D341Med (cell line): ENCODE measurements at places on chromosomes 7 and 10.

DNA sequence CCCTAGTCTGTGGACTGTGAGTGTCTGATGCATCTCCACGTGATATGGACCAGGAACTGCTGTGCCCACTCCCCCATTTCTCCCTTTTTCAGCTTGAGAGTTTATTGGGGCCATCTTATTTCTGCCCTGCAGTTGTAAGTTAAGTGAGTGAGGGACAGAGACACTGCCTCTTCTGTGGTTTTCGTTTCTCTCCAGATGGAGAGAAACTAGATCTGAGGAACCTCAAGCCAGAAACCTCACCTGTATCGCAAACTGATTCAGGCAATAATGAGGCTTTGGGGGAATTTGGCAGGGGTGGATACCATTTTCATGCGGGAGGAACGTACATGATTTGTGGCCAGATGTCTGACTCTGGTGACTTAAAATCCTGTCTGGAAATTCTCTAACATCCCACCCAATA is 641.7 kb downstream of the TNS3 start:
- DNase-seq, result no peak

DNA sequence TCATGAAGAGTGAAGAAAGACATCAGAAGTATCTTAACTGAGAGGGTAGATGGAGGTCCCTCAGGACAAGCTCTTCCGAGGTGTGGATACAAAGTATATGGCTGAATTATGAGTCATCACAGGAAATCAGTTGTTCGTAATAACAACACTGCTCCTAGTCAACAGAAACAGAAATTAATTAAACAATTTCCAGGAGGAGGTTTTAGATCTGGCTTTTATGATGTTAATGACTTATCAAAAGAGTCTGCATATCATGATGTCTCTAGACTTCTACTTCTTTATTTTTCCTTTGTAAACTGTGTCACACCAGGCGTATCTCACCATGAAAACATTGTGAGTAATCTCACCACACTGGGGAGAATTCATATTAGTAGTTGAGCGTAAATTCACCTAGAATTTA is 31.2 kb downstream of the OSBPL3 start:
- no peak for DNase-seq

DNA sequence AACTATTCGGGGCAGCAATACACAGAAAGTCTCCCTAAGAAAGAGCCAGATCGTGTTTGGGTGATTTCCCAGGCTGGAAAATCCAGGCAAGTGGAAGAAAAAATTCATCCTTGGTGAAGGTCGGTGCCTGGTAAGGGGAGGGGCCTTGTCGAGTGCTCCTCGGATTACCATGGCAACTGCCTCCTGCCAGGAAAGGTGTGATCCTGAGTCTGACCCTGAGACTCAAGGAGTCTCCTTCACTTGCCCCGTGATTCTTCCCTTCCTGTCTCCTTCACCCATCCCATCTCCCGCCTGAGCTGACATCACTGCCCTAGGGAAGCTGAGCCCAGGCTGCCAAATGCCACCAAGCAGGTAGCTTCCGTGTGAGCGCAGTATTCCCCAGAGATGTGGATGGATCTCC is 112.2 kb downstream of the MYL10 start:
- DNase-seq, result no peak

GRCh38 chr7:144936314-144936713 is 100.5 kb upstream of the TPK1 start:
- DNase-seq, result no peak

DNA sequence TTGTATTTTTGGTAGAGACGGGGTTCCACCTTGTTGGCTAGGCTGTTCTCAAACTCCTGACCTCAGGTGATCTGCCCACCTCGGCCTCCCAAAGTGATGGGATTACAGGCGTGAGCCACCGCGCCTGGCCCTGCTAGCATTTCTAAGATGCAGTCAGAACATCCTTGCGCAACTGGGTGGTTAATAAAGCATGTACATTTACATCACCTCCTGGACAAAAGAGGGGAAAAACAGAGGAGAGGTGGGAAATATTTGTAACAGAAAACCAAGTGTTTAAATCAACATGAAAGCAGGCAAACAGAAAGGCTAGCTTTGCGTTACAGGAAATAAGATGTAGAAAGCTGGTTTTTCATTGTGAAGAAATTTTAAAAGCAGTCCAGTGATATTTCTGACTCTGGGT is 220.9 kb upstream of the KMT2E start:
- DNase-seq, result no peak

DNA sequence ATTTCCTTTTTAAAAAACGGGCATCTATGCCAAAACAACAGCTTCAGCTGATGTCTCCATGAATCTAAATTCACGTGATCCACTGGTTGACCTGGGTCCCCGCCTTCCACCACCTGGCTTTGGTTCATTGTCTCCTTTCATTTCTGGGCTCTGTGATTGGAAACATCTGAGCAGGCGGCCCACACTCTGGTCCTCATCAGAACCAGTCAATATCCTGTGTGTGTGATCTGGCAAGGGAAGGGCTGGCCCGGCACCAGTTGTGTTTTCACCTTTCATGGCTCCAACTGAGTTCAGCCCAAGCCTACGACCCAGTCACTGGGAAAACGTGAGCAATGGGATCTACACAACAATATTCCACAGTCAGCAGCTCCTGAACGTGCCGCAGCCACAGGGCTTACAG is 46.2 kb downstream of the PARP12 start:
- DNase-seq, result no peak

DNA sequence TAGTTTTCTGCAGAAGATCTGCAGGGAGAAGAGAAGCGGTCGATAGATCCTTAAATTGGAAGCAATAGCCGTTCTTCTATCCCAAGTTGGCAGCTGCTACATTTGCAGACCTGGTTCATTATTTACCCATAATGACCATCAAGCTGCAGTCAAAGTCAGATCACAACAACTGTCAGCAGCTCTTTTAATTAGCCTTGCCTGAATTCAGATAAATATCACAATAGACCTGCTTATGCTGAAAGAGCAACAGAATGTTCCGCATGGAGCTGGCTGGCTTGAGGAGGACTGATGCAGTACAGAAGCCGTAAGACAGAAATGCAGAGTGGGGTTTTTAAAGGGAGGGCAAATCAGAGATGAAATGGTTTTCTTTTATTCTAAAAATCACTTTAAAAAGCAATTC is 109.4 kb downstream of the HIBADH start:
- no peak for DNase-seq

DNA sequence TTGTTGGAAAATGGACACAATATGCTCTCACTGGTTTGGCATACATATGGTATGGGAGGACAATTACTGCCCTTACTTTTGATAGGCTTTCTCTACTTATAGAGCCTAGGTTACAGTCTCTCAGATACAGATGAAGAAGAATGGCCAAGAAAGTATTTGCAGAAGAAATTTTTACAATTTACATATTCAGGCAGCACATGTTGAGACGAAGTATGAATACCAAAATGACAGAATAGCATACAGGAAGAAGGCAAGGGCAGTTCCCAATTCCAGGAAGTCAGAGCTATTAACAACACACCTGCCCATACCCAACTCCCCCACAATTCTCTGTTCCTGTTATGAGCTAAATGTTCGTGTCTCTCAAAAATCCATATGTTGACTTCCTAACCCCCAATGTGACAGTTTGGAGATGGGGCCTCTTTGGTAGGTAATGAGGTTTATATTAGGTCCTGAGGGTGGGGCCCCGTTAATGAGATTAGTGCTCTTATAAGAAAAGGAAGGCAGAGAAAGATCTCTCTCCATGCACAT is 67.8 kb downstream of the DOCK4 start:
- DNase-seq, result no peak

GRCh38 chr10:89241486-89242344 is 9.9 kb downstream of the LIPA start:
- no peak for DNase-seq

- no peak for DNase-seq
Measured at GRCh38 chr10:60827791-60828488, 49.7 kb downstream of the CDK1 start.
